Lower leg skin (tissue), 4 donors: ENCODE measurements at places on chromosomes 4 and X. TPM values are rescaled to one million over a fixed set of nuclear protein-coding genes. Genes with fewer than 3 reads are reported as not detected.

The WFS1 gene
- 44.9 TPM for total RNA-seq

- peak; percentile 84 for DNase-seq
These were observed 19.8 kb upstream of the PLCXD1 start for GRCh38 chrX:261167-261918.

- no peak for DNase-seq
These were observed 31.1 kb downstream of the FGFBP1 start for GRCh38 chr4:15907430-15907829.

- no peak for DNase-seq
These were observed 138.9 kb downstream of the SMIM20 start for GRCh38 chr4:26052663-26053541.

GRCh38 chrX:153723351-153724251, 586 bp downstream of the BCAP31 start:
- DNase-seq: no peak

DNA sequence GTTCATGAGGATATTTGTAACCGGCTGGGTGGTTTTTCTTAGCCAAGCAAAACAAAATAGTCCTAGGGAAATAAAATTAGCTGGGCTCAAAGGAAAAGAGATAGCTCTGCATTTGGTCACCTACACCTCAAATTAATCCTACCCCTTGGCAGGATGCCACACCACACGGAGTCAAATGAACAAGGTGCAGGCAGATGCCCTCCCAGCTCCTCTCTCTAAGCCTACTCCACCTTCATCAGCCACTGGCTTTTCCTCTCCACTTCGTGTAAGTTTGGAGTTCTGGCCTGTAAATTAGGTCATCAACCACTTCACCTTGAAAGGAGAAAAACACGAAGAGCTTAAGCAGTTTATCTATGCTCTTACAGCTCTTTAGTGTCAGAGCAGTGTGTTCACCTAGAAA, 1.4 kb downstream of the DDIT4L start:
- no peak for DNase-seq

GRCh38 chrX:71098302-71098701, 2.7 kb downstream of the FOXO4 start:
- no peak for DNase-seq

The PORCN gene
- total RNA-seq: 32.0 TPM

DNA sequence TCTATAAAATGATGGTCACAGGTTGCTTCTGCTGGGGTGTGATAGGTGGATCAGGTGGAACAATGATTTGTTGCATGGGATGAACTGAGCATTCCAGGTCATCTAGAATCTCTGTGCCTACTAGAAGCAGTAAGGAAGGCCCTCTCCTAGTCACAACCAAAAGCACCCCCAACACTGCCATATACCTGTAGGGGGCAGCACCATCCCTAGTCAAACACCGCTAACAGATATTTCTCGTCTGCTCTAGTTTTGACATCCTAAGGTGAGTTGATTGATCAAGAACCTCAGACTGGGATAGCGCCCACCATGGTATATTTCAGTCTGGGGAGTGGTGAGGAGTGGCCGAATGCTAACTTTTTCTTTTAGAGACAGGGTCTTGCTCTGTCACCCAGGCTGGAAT, 160.2 kb downstream of the NHS start:
- DNase-seq: no peak

DNA sequence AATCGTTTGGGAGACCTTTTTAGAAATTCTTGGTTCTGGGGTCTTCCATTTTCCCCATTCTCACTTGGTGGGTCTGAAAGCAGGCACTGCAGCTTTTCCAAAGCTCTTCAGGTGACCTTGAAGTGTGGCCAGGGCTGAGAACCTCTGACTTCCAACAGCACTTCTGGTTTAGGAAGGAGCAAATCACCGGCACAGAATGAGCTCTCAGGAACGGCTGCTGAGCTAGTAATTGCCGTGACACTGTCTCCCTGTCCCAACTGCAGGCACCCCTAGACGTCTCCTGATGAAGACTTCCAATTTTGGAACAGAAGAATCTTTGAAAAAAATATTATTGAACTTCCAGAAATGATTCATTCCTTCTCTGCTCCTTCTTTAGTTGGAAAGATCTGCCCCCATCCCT, 31.3 kb downstream of the CD38 start:
- no peak for DNase-seq

DNA sequence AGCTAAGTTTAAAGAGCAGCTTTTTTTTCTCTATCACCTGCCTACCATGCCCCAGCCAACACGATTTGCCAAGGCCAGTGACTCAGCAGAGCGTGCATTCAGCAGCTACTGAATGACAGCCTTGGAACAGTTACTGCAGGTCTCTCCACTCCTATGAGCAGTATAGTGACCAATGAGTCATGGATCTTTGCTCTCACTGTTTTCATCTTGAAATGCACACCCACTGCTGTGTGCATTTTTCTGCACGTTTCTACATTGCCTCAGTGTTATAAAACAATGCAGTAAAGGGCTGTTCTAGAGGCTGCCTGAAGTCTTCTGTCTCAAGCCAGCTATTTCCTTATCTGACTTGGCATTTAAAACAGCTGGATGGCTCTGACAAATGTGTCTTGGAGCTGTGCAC, 66.0 kb upstream of the C4orf54 start:
- no peak for DNase-seq

DNA sequence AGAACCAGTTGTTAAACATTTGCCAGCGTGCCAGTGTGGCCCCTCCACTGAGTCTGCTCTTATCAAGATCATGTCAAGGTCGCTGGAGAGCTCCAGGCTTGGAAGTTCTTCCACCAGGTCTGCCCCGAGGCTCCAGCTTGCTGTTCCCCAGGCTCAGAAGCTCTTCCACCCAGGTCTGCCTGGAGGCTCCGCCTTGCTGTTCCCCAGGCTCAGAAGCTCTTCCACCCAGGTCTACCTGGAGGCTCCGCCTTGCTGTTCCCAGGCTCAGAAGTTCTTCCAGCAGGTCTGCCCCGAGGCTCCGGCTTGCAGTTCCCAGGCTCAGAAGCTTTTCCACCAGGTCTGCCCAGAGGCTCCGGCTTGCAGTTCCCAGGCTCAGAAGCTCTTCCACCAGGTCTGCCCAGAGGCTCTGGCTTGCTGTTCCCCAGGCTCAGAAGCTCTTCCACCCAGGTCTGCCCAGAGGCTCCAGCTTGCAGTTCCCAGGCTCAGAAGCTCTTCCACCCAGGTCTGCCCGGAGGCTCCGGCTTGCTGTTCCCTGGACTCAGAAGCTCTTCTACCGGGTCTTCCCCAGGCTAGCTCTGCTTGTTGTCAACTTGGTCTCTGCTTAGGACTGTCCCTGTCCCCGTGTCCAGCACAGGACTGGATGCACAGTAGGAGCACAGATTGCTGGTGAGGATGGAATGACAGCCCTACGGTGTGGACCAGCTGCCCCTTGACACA, 54.4 kb downstream of the HMX1 start:
- peak; percentile 77 for DNase-seq

The PDGFRA gene
- 14.9 TPM for total RNA-seq

- DNase-seq: no peak
These were observed 168.8 kb upstream of the ZFP42 start for GRCh38 chr4:187826725-187827124.

The LAMP2 gene
- 154 TPM for total RNA-seq

DNA sequence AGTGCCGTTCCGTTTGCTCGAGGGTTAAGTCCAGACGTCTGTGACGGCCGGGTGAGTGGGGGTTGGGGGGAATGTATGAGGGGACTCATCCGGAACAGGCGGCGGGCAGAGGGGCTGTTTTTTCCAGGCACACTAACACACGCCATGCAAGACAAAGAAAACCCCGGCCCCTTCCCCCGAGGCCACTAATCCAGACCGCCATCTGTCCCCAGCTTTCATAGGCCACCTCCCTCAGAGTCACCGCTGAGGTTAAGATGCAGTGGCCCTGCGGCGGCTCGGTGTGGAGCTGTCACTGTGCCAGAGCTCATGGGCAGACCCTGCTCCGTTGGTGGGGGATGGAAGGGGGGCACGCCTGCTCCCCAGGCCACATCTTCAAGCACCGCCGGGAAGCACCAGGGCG, 34.1 kb downstream of the SORCS2 start:
- no peak for DNase-seq

DNA sequence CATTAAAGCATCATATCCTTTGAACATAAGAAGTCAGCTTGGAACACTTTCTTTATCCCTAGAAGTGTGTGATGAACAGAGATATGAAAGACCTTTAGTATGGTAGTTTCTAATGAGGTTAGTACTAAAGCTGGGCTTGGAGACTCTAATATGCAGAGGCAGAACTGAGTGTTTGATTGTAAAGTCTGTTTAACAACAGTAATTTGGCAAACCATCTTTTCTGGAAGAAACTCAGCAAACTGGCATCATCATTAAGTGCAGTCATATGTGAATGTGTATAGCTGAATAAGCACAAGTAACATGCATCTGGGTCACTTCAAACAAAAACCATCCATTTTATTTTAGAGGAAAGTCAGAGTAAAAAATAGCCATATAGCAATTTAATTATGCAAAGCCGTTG, 385.9 kb upstream of the MAD2L1 start:
- DNase-seq: no peak

DNA sequence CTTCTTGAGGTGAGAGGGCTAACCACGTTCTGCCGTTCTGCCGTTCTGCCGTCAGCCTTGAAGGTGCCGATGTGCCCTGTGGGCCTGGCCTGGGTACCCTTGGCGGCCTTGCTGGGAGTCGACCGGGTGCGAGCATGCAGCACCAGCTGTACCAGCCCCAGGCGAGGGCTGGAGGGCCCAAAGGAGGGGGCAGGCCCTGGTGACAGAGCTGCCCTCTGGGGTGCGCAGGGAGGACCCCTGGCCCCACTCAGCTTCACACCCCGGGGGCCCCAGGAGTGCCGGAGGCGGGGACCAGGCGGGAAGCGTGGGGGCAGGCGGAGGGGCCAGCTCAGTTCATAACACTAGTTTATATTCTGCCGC, 22.1 kb downstream of the UVSSA start:
- DNase-seq: no peak

DNA sequence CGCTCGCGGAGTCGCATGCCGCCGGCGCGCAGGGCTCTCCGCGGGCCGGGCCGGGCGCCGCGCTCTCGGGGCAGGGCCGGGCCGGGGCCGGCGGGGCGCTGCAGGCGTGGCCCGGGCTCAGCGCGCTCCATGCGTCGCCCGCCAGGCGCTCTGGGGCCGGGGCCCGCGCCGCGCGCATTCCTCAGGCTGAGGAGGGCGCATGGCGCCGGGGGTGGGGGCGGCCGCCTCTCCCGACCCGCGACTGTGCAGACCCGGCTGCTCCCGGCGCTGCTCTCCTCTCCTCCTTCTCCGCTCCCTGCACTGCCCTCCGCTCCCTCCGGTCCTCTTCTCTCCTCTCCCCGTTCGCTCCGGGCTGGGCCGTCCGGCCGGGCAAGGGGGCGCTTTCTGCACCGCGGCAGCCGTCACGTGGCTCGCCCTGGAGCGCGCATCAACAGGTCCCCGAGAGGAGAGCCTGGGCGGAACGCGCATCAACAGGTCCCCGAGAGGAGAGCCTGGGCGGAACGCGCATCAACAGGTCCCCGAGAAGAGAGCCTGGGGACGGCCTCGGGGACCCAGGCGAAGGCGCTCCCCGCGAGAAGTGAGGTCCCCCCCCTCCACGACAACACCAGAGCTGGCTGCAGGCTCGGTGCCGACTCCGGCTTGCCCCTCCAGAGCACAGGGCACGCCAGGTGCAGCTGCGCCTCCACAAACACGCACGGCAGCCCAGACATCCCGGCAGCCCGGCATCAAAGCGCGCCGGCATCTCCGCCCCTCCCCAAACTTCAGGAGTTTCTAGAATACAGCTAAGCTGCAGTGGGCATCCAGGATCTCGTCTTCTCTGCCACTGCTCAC, 12.9 kb downstream of the PPP2R3B start:
- no peak for DNase-seq

- DNase-seq: no peak
These were observed 171.2 kb downstream of the TMA16 start for GRCh38 chr4:163665521-163666331.

The NAP1L2 gene
- total RNA-seq: 5.7 TPM

- DNase-seq: no peak
These were observed 9.3 kb upstream of the GRPR start for GRCh38 chrX:16113978-16114565.

The KDR gene
- 13.9 TPM for total RNA-seq

The CFAP47 gene
- not detected for total RNA-seq

The TLR10 gene
- 0.06 TPM for total RNA-seq

DNA sequence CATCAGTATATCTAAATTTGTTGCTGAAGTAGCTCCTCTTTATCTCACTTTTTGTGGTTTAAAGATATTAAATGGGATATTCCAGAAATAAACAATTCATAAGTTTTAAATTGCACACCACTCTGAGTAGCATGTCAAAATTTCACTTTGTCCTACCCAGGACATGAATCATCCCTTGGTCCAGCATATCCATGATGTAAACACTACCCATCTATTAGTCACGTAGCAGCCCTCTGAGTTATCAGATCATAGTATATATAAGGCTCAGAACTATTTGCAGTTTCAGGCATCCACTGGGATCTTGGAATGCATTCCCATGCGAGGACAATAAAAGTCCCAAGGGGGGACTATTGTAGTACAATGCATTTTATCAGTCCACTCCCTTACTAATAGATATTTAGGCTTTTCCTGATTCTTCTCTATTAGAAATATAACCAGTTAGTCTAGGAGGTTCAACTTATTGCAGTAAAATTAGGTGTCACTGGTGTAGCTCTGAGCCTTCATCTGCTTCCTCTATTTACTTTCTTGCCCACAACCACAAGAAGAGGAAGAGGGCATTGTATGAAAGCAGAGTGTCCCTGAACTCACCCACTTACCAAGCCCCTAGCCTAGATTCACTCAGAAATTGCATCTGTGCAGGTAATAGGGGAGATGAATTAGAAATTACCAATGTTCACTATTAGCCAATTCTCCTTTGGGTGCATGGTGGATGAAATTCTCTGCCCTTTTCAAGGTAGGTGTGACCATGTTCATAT, 409.8 kb upstream of the GALNT7 start:
- DNase-seq: no peak

DNA sequence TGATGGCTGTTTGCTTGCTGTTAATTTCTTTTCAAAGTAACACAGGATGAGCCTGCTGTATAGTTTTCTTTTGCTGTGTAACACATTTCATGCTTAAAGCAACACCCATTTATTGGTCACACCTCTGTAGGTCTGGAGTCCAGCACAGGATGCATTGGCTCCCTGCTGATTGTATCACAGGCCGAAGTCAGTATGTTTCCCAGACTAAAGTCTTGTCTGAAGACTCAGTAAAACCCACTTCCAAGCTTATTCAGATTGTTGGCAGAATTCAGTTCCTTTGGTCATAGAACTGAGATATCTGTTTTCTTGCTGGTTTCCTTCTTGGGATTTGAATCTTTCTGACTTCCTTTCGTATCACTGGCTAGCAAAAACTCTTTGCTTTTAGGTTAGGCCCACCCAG, 54.3 kb downstream of the LRP2BP start:
- DNase-seq: no peak

GRCh38 chr4:155966731-155967395, 13.2 kb upstream of the CTSO start:
- no peak for DNase-seq
